ENCODE measurements at places on chromosomes 2 and 18.

DNA sequence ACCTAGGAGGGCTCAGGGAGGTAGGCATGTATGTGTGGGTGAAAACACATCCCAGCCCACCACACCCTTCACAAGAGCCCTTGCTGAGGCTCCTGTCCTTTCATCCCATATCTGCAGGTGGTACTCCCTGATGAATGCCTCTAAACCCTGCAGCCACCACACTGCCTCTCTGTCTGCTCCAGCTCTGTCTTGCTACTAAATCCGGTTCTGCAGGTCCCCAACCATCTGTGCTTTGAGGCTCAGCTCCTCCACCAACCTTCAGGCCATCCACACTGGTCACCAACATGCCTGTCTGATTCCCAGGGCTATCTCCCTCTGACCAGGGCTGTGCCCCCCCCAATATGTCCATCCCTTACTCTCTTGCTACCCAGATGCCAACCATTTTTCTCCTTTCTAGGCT lies 92.7 kb downstream of the BIN1 start:
- no peak for DNase-seq

GRCh38 chr2:62785216-62785615 lies 79.7 kb downstream of the EHBP1 start:
- DNase-seq = no peak

DNA sequence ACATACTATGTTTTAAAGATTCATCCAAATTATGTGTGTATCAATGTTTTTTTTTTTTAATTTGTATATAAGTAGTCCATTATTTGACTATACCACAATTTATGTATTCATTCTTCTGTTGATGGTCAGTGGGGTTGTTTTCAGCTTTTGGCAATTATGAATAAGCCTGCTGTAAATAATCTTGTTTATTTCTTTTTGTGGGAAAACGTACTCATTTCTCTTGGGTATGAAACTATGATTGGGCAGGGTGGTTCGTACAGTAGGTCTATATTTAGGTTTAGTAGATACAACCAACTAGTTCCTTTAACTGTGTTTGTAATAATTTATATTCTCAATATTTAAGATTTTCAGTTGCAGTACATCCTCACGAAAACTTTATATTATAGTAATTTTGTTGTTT lies 329.2 kb downstream of the LPIN1 start:
- no peak for DNase-seq

DNA sequence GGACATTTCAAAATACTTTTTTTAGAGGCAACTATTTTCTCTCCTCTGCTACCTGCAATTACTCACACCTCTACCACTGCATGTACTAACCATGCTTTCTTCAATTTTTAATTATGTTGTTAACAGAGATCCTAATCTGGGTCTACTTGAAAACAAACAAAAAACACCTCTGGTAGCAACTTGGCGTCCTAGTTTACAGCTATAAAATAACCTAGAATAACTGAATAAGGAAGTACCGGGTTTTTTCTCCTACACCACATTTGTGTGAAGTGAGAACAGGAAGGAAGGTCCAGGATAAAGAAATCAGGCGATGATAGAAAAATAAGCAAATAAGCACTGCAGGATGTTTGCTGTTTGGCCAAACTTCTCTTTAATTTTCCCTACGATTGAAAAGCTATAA lies 633.5 kb downstream of the LRP1B start:
- DNase-seq = no peak

- no peak for DNase-seq
Observed at GRCh38 chr2:122070241-122070731, 314.8 kb downstream of the TSN start.

DNA sequence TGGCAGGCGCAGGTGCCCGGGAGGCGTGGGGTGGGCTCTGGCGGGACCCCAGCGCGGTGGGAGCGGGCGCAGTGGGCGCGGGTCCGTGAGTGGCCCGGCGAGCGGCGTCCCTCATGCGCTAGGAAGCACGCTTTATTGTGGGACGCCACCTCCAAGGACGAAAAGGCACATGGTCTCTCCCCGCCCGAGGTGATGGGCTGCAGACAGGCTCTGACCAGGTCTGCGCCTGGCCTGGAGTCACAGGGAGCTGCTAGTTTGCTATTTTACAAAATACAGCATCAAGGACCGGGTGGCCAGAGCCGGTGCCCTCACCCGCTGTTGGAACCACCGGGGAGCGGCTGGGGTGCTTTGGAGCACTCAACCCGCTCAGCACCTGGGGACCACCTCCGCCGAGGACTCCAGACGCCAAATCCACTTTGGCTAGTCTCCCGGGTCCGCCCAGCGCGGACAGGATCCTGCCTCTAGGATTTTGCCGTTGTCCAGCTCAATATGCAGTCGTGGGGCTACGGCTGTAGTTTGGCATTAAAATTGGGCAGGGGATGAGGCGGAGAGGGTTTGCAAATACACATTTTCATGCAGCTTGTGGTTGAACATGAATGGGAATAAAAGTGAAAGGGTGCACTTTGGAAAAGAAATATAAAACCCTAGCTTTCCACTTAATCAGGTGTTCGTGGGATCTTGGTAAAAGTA lies 65.4 kb downstream of the LRRFIP1 start:
- DNase-seq = no peak

- no peak for DNase-seq
Observed at GRCh38 chr2:122491011-122491410, 735.6 kb downstream of the TSN start.
